ENCODE measurements at places on chromosomes 6 and 20.

DNA sequence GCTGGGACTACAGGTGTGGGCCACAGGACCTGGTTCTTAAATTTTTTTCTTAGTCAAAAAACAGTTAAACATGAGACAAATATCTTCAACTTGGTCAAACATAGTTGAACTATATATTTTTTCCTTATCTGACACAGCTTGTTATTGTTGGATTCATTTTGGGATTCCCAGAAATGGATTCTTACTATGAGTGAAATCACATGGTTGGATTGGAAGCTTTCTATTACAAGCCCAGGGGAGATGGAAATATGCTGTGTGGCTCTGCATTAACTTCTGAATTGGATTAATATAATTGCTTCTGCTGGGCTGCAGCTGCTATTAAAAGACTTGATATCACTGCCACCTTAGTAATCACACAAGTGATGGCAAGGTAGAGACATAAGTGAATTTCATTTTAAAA lies 126.4 kb upstream of the DUSP22 start:
- no peak for DNase-seq

DNA sequence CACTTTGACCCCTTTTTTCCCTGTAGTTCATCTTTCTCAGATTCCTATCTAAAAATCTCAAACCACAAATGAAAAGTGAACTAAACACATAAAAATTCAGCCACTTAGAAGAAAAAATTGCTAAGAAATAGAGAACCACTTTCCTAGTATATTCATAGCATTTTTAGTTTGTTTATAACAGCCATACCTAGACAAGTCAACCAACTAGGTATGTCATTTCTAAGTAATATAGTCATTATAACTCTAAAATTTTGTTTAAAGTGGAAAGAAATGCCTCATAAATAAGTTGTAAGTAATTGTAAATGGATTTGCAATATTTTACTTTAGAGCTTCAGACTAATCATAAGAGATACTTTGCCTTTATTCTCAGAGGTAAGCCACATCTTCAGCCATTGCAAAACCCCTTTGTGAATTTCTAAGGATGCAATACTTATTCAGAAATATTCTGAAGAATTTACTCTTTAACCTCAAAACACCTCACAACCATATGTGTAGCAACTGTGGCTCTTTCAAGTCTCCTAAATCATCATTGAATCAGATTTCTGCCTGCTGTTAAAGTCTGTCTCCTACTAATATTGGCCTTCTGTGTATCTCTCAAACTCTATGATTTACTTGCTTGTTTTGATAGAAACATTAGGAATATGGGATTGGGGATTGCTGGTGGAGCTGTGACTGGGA lies 6.9 kb upstream of the SUMO4 start:
- DNase-seq: no peak

DNA sequence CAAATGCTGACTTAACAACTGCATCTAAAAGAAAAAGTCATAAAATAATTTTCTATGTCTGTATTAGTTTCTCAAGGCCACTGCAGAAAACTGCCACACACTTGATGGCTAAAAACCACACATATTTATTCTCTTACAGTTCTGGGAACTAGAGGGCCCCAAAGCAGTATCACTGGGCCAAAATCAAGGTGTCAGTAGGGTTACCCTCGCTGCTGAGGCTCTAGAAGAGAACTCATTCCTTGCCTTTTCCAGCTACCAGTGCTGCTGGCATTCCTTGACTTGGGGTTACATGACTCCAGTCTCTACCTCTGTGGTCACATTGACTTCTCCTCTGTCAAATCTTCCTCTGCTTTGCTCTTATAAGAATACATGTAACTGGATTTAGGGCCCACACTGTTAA lies 124.6 kb upstream of the THEMIS start:
- no peak for DNase-seq

DNA sequence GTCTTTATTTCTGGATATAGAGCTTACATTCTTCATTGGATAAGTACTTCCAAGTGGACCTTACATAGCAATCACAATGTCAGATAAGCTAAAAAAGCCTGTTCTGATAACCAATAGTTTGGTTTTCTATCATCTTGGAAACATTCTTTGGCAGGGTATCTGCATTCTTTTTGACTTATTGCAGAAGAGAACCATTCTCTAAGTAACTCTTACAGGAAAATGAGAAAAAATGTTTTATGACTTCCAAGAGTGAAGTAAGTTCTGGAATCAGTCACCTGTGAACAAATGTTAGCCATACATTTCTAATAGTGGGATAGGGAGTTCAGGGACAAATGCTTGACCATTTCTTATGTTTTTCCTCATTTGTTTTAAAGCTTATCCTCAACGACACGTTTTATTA lies 564.0 kb downstream of the CD109 start:
- DNase-seq: no peak

DNA sequence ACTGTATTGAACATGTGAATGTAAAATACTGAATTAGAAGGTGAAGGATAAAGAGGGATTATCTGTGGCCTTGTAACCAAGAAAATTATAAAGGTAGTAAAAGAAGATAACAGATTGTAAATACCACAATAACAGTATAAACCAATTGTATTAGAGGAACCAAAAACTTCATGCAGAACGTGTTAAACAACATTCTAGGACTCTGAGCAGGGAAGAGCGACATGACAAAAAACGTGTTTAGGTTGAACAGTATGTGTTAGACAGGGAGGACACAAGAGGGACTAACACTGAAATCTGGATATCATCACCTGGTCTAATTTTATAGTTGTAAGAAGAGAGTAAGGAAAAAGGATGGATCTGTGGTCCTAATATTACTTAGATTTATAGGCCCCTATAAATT lies 259.0 kb upstream of the RUNX2 start:
- DNase-seq: no peak

DNA sequence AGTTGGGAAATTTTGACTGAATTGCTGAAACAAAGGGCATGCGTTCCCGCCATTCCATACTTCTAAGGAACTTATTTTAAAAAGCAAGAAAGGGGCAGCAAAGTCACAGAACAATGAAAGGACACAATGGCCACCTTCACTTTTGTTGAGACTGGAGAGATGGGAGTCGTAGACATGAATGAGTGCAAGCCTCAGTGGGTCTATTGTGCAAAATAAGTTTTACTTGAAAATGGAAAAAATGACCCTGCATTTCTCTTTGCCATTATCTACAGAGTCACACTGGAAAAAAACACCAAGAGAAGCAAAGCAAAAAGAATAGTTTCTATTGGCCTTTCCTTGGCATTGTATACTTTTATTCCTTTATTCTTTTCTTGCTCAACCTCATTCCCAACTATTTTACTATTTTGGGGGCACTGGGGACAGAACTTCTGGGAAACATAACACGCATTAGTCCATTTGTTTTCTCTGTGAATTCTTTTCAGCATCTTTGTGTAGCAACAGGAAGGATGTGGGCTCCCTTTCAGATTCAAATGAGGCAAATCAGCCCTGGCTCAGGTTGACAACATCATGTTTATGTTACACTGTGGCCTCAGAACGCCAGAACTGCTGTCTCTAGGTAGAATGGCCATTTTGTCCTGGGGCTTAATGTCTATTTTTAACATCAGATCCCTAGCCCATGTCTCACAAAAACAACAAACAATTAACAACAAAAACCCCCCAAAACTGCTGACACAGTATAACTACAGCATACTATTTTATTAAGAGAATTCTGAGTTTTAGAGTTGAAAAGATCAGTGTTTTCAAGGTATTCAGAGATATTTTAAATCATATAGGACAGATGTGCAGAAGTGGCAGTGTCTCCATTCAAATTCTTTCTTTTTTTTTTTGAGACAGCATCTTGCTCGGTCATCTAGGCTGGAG lies 122.2 kb downstream of the FYN start:
- no peak for DNase-seq

Data from SHP77 treated with DMSO at 0.1 percent for 48 hours (cell line).